ENCODE measurements at places on chromosomes 7 and 10. TPM values are rescaled to one million over a fixed set of nuclear protein-coding genes. Genes with fewer than 3 reads are reported as not detected.

DNA sequence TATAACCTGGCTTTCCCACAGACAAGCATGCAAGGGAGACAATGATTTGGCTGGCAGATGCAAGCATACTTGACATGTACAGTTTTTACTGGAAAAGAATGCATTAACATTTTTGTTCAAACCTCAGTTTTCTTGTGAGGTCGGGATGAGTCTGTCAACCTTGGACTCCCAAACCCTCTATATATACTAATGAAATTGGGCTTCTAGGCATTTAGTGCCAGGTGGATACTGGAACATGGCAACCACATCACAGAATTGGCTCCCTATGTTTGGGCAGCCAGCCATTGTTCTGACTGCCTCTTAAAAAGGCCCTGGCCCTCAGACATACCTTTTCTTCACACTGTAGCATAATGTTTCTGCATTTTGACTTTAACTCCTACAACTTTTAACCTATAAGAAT, 39.1 kb downstream of the CDK6 start:
- no peak for DNase-seq

DNA sequence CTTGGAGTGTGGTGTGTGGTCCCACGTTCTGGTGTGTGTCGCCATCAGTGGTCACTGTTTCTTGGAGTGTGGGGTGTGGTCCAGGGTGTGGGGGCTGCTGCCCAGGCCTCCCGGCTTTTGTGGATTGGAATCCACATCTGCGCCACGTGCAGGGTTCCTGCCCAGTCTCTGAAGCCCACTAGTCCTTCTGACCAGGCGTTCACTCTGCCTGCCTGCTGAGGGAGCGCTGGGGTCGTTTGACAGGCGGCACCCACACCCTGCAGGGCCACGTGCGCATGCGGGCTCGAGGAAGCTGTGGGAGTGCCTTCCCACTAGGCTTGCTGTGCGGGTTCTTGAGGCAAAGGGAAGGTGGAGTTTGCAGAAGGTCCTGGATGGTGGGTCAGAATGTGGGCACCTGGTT, 51.4 kb downstream of the INPP5A start:
- no peak for DNase-seq

CDC14C gene
- total RNA-seq, result not detected

GIMAP1 gene
- total RNA-seq, result not detected
